ENCODE measurements at places on chromosomes 3 and 15.

DNA sequence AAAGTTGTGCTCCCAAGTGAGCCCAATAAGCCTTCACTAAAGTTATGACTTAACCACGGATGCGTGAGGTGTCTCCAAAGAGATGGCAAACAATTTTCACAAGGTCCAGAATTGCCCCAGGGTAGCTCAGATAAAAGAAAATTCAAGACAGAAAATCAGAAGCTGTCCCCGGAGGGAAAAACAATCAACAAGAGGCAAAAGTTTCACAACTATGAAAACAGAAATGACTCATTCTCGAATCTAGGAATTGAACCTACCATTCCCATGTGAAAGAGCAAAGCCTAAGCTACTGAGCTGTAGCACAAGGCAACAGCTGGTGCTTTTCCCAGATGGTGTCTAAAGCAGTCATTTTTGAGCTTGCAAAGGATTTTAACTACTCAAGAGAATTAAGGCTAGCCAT, 33.5 kb upstream of the MKRN3 start:
- no peak for DNase-seq

DNA sequence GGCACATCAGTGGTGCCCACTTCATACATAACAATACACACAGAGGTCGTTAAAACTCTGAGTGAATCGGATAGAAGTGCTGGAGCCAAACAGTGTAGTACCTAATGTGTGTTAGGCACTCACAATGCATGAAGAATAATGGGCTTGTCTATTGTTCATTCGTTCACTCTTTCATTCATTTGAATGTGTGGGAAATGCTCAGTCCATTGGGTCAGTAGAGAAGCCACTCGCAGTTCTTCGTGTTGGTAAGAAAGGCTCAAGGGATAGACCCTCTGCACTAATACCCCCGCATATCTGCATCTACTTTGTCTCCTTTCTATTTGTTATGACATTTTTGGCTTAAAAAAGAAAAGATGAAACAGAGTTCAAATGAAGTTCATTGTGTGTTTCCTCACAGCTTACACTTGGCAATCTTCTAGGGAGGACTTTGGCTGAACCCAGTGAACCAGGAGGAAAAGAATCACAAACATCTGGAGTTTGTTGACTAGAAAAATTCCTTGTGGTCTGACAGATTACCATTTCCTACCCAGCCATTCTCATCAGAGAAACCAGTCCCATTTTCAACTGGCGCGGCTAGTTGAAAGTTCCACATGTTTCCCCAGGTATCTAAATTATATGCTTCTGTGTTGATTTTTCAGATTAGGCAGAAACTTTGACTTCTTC, 32.8 kb upstream of the MFSD1 start:
- DNase-seq: no peak

DNA sequence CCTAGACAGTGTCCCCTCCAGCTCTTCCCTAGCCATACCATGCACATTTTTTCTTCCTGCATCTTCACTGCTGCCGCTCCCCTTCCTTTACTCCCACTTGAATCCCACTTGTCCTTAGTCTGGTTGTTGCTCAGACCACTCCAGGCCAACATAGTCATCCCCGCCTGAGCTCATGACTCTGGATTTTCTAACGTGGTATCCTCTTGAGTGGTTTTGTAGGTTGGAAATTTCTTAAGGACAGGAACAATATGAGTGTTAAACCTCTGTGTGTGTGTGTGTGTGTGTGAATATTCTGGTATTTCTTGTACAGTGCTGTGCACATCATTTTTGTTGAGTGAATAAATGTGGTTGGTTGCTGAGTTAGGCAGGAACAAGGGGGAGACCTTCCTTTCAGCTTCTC, 3.1 kb downstream of the BAHD1 start:
- no peak for DNase-seq

DNA sequence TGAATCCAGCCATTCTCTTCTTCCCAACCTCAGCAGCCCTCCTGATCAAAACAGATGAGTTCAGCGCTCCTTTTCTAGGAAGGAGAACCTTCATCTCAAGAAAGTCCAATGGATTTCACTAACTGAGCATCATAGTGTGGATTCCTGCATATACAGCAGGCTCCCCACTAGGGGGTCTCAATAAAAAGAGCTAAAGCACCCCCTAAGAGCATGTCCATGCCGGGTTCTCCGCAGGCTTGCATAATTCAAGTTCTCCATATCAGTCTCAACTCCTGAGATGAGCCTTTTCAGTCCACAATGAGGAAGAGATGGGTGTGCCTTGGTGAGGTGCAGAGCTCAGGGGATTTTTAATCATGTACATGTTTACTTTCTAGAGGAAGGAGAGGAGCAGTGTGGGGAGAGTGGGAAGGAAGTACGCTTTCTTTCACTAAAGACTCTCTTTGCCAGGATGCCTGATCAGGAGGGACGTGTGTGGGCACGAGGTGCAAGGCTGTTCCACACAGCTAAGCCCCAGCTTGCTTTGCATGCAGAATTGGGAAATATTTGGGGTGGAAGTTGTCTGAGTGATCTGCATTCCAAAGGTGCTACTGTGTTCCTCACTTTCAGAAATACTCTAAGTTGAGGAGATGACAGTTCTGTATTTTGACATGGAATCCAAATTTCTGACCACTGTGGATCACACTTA, 563.5 kb downstream of the OCA2 start:
- no peak for DNase-seq

- DNase-seq: no peak
These were observed 10.4 kb downstream of the NSMCE3 start for GRCh38 chr15:29259233-29259632.

DNA sequence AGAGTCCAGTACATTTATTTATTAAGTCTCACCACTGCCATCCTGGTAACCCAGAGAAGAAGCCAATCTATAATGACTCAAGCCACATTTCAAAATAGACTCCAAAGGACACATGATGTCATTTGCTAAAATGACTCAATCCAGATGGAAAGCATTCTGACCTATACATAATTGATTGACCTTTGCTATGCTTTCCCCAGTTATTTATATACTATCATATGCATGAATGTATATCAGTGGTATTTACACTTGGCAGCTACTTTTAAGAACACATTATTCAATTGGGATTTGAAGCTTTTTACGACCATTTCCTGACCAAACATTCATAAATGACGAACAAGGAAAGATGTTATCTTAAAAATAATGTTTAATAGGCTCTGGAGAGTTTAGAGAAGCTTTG, 297.2 kb downstream of the FHIT start:
- DNase-seq: no peak

DNA sequence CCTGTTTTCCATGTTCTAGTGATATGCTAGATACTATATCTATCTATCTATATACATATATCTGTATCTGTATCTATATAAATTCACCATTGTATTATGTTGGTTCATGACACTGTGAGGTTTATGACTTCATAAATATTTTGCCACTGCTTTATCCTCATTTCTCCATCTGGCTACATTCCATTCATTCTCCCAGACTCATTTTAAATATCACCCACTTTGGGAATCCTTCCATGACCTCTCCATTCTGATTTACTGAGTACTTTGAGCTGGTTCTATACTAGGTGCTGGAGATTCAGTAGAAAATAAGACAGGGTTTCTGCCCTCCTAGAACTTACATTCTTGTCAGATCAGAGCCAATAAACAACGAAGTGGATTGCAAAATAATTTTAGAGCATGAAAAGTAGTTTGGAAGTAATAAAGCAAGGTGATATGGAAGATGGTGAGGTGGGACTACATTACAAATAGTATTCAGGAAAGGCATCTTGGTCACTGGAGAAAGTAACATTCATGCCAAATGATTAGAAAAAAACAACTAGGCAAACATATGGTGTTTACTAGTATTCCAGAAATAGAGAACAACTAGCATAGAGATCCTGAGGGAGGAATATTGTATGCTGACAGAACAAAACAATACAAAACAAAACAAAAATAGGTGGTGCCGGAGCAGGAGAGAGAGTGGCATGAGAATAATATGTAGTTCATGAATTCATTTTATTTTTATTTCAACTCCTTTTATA, 11.6 kb upstream of the PLSCR4 start:
- no peak for DNase-seq

- DNase-seq: no peak
These were observed 79.1 kb upstream of the FAN1 start for GRCh38 chr15:30824518-30825195.

- DNase-seq: no peak
These were observed 50.3 kb downstream of the MED12L start for GRCh38 chr3:151135541-151136337.

- no peak for DNase-seq
These were observed 31.7 kb downstream of the HGD start for GRCh38 chr3:120650311-120650710.

GRCh38 chr15:45666119-45666875, 31.5 kb downstream of the SQOR start:
- no peak for DNase-seq

- no peak for DNase-seq
These were observed 174.2 kb downstream of the NEK10 start for GRCh38 chr3:27194861-27195483.

DNA sequence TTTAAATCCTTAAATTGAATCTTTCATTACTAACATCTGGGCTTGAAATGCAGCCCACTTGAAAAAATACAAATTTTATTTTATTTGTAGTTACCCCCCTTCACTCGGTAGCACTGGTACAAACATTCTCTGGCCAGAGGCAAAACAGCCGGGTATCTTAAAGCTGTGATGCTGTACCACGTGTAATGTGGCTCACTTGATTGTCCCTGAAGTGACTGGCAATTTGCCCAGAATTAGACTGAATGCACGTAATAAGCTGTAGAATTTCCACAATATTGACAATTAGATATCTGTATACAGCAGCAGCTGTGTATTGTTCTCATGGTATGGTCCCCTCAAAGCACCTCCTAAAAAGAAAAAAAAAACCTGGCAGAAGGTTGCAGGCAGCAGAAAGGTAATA, 192.8 kb upstream of the TBC1D5 start:
- no peak for DNase-seq

DNA sequence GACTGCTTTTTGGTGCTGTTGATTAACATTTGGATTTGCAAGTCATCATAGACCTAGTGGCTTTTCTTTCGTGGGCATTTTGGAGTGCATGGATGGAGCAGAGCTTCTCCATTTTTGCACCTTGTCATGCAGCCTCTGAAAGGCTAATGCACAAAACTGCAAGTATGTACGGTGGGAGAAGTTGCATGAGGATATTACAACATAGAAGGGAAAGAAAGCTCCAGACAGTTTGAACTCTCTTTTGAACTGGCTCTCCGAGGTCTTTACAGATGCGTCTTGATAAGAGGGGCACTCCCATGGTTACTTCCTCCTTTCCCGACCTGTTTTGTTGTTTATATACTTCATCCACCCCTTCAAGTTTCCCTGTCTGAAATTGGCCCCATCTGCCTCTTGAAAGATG, 147.1 kb upstream of the GBE1 start:
- no peak for DNase-seq
